CD4-positive, alpha-beta T cell treated with Interleukin-15 for 4 hours (primary cell): ENCODE measurements at places on chromosomes 2 and 18.

GRCh38 chr2:108377815-108378630, at the start of gene SULT1C4:
TSS of gene SULT1C4 (plus strand) at chr2:108377954. CDS start at chr2:108378338, 384 bp downstream.
- DNase-seq: no peak

- DNase-seq: no peak
Observed at GRCh38 chr2:206452750-206453149, 9.4 kb downstream of the ADAM23 start.

- no peak for DNase-seq
Observed at GRCh38 chr2:15023221-15023620, 390.7 kb downstream of the LRATD1 start.

DNA sequence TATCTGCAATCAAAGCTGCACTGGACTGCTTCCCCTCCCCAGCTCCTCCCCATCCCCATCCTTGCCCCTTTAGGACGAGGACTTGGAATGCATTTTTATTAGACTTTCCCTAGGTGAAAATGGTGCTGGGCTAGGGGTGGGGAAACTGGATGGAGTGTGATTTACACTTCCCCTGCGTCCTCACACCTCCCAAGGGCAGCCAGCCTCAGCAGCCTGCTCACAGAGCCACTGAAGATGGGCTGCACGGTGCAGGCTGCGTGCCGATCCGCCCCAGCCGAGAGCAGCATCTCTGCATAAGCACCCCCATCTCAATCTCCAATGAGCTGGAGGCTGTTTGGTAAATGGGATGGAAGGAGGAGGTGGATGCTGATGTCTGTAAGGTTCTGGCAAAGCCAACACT, 87.6 kb downstream of the ZBTB7C start:
- no peak for DNase-seq

GRCh38 chr2:104487366-104487765, 366.5 kb upstream of the POU3F3 start:
- DNase-seq: no peak

- DNase-seq: no peak
Observed at GRCh38 chr2:168640039-168640438, 162.4 kb upstream of the NOSTRIN start.

DNA sequence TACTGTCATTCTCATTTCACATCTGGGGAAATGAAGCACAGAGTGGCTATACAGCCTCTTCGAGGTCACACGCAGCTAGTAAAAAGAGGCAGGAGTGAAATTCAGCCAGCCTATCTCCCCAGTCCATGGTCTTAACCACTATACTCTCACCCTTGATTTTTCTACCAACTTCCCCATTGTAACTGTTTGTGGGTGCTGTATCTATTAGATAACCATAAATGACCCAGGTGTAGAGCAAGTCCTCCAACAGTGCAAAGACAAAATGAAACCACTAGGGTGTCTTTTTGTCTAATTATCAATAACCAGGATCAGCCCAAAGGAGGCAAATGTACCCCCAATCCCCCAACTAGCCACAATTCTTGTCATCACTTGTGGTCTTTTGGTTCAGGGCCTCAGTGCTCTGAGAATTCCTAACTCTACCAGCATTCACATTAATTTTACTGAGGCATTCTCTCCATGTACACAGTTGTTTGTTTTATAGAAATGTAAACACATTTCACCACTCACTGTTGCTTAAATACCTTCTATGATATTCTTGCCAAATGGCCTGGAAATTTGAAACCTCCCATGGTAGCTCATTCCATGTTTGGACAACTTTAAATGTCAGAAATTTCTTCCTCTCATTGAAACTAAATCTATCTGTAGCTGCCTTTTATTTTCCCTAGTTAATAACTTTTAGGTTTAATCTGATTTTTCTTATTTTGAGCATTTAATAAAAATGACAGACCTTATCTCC, 58.7 kb downstream of the SLC40A1 start:
- DNase-seq: no peak

DNA sequence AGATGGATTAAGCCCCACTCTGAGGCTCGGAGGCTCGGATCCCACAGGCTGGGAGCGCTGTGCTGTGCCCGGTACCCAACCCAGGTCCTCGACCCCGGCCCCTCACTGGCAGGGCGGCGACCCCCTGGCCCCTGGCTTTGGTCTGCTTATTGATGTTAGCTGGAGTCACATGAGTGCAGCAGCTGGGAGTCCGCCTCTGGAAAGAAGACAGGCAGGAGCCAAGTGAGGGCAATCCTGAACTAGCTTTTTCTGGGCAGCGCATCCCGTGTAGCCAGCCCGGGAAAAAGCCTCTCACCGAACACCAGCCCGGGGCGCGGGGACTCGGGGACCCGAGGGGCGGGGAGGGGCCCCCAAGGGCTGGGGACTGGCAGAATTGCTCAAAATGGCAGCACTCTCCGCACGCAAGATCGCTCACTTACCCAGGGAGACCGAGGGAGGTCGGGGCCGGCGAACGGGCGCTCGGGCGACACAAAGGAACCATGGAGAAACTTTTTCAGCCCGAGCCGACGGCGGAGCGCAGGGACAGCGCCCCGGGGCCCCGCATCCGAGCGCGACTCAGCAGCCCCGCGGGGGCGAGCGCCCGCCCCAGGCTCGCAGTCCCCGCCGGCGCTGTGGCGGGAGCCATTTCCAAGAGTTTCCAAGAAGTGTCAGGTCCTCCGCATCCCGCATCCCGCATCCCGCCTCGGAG, 567 bp downstream of the TMEM200C start:
- DNase-seq: no peak

- DNase-seq: no peak
Observed at GRCh38 chr18:37249895-37250618, 315.5 kb downstream of the CELF4 start.

DNA sequence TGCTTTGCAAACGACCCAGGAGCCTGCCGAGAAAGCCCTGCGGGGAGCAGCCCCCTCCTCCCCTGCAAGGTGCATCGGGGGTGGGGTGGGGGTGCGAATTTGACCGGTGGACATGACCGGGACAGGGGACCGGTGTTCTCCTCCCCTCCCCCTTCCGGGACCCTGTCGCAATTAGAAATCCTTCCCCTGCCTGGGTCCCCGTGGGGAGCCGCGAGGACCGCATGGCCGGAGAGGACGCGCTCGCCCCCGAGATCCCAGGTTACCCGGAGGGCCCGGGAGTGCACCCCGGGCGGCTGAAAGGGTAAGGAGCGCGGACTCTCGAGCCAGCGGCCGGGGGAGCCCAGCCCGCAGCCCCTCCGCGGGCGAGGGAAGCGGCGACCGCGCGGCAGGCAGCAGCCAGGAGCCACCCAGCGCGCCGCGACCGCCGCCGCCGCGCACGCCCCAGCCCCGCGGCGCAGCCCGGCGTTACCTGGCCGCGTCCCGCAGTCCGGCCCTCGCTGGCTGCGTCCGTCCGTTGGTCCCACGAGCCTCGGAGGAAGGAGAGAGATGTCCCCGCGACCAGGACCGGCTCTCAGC, 482 bp downstream of the DLGAP1 start:
- no peak for DNase-seq

- DNase-seq: no peak
Observed at GRCh38 chr2:46722142-46722541, 193.5 kb downstream of the MCFD2 start.

DNA sequence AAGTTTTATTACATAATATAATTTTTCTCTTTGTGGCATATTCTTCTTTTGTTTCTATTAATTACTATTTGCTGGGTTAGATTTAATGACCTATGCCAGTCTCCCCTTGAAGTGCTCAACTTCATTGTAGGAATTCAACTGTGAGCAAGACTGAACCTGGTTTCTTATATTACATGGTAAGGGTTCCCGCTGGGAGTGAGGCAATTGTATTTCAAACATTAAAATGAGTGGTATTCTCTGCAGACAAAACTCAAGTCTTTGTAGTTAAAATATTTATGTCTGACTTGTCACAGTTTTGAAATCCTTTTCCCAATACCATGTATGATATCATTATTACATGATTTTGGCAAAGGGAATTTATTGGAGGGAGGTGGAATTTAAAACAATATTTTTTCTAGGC, 278.7 kb downstream of the GULP1 start:
- no peak for DNase-seq

DNA sequence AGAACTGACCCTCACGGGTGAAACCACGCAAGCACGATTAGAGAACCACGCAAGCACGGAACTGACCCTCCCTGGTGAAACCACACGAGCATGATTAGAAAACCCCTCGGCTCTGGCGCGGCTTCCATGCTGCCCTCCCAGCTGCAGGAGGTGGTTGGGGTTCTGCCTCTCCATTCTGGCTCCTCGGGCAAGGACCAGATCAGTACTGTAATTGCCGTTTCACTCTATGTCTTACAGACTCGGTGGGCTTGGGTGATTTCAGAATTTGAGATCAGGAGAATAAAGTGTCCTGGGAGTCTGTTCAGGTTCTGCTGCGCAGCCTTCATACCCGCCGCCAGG, 58.3 kb upstream of the KCNG2 start:
- no peak for DNase-seq

- DNase-seq: no peak
Observed at GRCh38 chr2:15378148-15378908, 182.8 kb downstream of the NBAS start.
